Fibroblast of mammary gland (primary cell): ENCODE measurements at places on chromosomes 3 and 15.
A peak's percentile ranks its signal among the peaks of the same experiment; 100 is the strongest.

DNA sequence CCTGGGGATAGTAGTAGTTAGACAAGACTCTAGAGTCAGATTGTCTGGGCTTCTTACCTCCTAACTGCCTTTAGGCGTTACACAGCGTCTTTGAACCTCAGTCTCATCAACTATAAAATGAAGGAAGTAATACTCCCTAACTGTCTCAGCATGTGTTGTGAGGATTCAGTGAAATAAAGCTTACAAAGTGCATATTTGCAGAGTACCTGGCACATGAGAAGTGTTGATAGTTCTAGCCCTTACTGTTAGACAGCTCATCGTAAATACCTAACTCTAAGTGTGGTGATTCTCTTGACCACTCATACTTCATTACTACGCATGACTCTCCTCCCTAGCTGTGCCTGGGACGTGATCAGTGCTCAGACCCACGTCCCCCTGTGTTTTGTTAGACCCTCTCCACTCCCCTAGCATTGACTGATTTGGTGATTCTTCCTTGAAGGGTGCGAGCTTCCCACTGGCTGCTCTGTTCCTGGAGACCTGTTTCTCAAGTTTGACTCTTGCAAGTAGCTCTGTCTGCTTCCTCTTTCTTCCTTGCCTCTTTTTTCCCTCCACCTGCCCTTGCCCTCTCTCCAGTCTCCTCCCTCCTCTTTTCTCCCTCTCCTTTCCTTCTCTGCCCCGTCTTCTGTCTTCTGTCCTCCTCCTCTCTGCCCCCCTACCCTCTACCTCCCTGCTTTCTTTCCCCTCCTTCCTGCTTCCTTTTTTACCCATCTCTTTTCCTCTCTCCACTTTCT, 124.2 kb downstream of the SLC25A26 start:
- no peak for DNase-seq

- DNase-seq: no peak
These were observed 483.3 kb downstream of the TUSC7 start for GRCh38 chr3:117192888-117193287.

DNA sequence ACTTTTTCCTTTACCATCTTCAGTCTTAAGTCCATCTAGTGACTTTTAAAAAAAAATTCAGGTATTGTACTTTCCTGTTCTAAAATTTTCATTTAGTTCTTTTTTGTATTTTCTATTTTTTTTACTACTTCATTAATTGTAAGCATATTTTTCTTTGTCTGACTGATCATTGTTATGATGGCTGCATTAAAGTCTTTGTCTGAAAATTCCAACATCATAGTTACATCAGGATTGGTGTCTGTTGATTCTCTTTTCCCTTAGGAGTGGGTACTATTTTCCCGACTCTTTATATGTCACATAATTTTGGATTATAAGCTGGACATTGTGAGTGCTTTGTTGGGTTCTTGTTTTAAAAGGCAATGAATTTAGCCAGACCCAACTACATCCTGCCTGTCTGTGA, 34.9 kb upstream of the POLR2M start:
- no peak for DNase-seq

- DNase-seq: peak; percentile 80
These were observed 21.3 kb downstream of the DUT start for GRCh38 chr15:48352474-48353072.
